ENCODE measurements at places on chromosomes 6 and 20.

GRCh38 chr6:95576218-95576997, 927 bp upstream of the MANEA start:
- no peak for DNase-seq

GRCh38 chr6:135922746-135923145, 71.2 kb downstream of the PDE7B start:
- no peak for DNase-seq

DNA sequence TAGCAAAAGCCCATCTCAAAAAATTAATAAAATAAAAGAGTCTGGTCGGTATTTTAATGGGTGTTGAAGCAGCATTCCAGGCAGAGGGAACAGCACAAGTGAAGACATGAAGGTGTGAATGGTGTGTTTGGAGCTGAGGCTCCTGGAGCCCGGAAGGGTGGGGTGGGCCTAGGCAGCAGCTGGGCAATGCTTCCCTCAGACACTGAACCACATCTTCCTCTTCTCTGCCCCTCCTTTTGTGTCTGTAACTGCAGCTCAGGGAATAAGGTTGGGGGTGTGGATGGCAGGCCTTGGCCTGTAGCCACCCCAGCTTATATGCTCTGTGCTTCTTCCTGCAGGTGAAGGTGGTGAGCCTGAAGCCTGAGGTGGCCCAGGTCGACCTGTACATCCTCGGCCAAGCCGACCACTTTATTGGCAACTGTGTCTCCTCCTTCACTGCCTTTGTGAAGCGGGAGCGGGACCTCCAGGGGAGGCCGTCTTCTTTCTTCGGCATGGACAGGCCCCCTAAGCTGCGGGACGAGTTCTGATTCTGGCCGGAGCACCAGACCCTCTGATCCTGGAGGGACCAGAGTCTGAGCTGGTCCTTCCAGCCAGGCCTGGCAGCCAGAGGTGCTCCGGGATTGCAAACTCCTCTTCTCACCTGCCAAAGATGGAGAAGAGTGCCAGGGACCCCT, 26.6 kb downstream of the POFUT1 start:
- no peak for DNase-seq

DNA sequence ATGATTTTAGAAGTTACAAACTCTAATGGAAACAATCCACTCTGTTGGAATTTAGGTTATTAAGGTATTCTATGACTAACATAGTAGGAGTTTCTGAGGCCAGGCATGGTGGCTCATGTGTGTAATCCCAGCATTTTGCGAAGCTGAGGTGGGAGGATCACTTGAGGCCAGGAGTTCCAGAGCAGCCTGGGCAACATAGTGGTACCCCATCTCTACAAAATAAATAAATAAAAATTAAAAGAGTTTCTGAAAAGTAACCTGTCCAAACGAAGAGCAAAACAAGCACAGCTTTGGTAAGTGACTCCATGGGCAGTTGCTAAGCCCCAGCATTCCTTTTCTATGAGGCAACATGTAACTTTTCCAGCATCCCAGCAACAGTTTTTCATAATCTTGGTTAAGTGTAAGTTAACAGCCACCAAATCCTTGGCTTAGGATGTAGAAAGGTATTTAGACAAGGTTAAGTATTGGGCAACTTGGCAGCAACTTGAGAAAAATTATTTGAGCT, 86.3 kb downstream of the SOX4 start:
- no peak for DNase-seq

GRCh38 chr6:85135376-85136094, 314.3 kb upstream of the NT5E start:
- DNase-seq = no peak

DNA sequence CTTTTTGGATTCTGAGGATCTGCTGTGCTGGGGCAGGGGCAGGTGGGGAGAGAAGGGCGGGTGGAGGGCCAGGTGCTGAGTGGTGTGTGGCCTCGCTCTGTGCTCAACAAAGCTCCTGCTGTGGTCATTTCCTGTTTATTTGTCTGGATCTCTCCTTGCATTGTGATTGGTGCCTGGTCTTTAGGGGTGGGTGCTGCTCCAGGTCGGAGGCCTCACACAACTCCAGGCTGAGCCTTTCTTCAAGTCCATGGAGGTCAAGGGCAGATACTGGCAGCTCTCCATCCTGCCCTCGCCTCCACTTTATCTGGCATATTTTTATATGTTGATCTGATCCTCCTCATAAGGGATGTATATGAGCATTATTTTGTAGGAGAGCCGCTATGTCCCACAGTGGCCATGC, 36.2 kb downstream of the HLA-F start:
- DNase-seq = no peak

DNA sequence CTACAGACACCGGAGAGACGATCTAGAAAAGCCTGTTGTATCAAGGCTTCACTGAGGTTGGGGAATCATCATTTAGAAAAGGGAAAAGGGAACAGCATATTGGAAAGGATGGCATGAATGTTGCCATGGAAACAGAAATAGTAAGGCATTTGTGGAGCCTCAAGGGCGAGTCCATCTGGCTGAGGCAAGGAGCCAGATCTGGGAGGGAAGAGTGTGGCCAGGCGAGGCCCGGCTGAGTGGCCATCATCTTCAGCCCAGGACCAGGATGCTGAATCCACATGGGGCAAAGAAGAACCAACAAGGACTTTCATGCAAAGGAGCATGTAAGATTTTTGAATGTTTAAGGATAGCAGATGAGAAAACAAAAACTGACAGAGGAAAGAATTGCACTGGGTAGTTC, 85.8 kb downstream of the MAP3K5 start:
- no peak for DNase-seq

- no peak for DNase-seq
Measured at GRCh38 chr6:140041571-140042332, 667.3 kb upstream of the CITED2 start.

DNA sequence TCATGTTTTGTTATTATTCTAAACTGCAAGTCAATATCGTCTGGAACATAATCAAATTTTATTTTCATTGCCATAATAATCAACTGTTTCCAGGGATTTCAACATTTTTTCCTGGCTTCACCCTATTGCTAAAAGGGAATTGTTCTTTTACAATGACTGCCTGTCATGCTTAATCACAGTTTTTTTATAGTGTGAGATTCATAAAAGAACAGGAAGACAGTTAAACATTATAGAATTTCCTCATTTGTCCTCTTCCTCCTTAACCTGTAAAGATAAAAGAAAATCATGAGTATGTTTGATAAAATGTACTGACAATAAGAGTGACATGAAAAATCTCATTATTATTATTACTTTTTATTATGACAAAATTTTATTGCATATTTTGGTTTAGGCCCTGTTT, 73.3 kb upstream of the CENPW start:
- no peak for DNase-seq

DNA sequence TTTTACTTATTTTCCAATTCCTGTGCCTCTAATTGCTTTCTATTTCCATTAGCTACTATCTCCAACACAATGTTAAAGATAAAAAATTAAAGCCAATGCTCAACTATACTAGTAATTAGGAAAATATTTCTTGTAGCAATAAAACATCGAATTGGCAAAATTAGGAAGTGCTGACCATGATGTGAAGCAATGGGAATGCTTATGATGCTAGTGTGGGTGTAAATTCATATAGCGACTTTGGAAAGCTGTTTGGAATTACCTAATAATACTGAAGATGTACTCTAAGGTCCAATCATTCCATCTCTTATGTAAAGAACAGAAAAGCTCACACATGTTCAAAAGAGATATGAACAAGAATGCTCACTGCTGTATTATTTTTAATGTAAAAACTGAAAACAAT, 78.2 kb downstream of the UBE3D start:
- no peak for DNase-seq

All from activated naive CD8-positive, alpha-beta T cell treated with anti-CD3 and anti-CD28 coated beads, Interleukin-2, amount 50 U/mL, for 16 hours (primary cell).